ENCODE measurements at places on chromosomes 12 and 14.
A peak's percentile ranks its signal among the peaks of the same experiment; 100 is the strongest.

DNA sequence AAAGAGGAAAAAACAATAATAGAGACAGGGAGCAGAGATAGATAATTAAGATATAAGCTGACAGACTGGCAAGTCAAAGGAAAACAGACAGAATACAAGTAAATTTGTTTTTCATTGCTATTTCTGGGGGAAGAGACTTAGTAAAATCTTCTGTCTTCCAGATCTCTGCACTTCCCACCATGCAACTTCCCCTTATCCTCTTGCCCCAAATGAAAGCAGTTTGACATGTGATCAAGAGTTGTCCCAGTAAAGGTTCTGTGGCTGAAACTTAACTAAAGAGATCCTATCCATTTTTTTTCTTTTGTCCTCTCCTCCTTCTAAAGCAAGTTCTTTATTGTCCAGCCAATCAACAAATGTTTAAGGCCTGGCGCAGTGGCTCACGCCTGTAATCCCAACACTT is 1.5 kb upstream of the MLF2 start:
- no peak overlapping the region for H3K4me3 ChIP-seq
- peaks cover 4% of the 10 kb centered on the region for H3K36me3 ChIP-seq
- no peak overlapping the region for H3K27ac ChIP-seq
- DNase-seq = no peak

DNA sequence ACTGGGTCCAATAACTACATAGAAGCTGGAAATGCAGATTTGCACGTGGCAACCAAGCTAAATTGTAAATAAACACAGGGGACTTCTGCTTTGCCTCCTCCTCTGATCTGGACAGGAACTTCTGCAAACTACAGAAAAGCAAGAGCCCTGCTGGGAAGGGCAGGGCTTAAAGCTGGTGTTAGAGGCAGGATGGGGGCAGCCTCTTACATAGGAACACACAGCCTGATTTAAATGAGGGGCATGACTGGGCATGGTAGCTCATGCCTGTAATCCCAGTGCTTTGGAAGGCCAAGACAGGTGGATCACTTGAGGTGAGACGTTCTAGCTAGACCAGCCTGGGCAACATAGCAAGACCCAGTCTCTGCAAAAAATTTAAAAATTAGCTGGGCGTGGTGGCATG is 46.7 kb downstream of the ERH start:
- H3K27me3 ChIP-seq = no peaks in the 10 kb centered on the region
- H3K36me3 ChIP-seq = no peaks in the 10 kb centered on the region
- H3K4me1 ChIP-seq = peaks cover 23% of the 10 kb centered on the region
- no peak overlapping the region for H3K4me3 ChIP-seq

DNA sequence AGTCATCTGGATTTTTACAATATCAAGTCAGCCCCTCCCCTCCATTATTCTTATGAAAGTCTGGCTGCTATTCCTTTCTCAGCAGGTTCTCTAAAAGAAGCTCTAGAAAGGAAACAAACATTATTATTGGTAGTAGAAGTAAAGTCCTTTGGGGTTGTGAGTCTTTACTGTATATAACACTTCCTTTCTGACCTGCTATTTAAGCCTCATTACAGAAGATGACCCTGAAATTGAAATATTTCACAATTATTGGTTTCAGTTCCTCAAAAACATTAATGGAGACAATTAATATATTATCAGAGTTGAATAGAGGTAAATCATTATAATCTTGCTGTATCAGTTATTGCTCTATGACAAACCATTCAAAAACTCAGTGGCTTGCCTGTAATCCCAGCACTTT is 19.3 kb downstream of the PLEKHA5 start:
- no peaks in the 10 kb centered on the region for H3K27me3 ChIP-seq
- no peak for DNase-seq
- no peak overlapping the region for H3K4me3 ChIP-seq

GRCh38 chr12:31324845-31325523 is 966 bp downstream of the SINHCAF start:
- peak overlapping the region; percentile 85 for H3K4me3 ChIP-seq
- no peaks in the 10 kb centered on the region for H3K36me3 ChIP-seq
- peaks cover 40% of the 10 kb centered on the region for H3K4me1 ChIP-seq
- peak; percentile 72 for DNase-seq
- peak overlapping the region; percentile 93 for H3K27ac ChIP-seq
- no peaks in the 10 kb centered on the region for H3K27me3 ChIP-seq

DNA sequence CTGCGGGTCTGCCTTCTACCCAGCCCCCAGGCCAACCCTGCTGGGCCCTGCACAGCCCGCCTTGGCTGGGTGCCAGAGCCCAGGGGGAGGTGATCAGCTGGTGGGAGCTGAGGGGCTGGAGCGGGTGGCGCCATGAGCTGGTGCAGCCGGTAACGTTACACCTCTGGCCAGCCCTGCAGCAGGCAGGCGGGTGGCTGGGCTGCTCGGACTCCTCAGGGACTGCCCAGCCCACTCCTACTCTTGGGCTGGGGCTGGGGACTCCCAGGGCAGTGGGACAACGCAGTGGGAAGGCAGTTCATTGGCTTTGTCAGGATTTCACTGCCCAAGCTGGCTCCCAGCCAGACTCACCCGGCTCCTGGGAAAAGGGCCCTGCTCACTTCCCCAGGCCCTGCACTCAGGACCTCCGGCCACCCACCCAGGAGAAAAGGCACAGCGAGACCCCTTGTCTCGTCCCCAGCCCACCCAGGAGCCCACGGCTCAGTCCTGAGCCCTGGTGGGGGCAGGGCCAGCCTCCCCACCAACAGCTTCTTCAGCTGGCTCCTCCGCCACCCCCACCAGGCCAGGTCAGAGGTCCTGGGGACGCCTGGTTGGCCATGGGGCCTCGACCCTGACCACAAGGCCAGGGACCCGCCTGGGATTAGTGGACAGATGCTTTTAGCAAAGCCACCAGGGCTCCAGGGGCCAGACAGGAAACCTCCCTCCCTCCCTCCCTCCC is 1.0 kb downstream of the PGF start:
- DNase-seq = peak; percentile 65
- H3K4me3 ChIP-seq = no peak overlapping the region
- peaks cover 22% of the 10 kb centered on the region for H3K4me1 ChIP-seq
- H3K27me3 ChIP-seq = peaks cover 48% of the 10 kb centered on the region
- H3K36me3 ChIP-seq = no peaks in the 10 kb centered on the region
- H3K27ac ChIP-seq = no peak overlapping the region

Data from neural progenitor cell (in vitro differentiated cells).